Astrocyte of the spinal cord (primary cell): ENCODE measurements at places on chromosomes 11 and 22.

GRCh38 chr11:43908683-43909082, 28.1 kb downstream of the ALKBH3 start:
- no peak for DNase-seq

- peak; percentile 88 for DNase-seq
These were observed 42.0 kb downstream of the SERPINH1 start for GRCh38 chr11:75603791-75604736.

DNA sequence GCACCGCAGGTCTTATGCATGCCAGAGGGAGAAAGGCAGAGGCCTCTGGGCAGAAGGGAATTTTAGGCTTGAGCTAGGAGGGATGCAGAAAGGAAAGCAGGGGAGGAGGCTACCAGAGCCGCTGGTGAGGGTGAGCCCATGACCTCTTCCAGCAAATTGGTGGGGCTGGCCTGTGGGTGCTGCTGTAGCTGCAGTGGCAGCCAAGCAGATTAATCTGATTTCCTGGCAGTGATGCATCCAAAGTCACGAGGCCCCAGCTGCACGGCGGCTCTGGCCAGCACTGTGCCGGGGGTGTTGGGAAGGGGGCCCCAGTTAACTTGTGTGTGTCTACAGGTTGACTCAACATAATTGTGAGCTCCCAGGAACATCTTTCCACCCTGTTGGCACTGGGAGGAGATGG, 41.4 kb upstream of the B3GAT1 start:
- no peak for DNase-seq

DNA sequence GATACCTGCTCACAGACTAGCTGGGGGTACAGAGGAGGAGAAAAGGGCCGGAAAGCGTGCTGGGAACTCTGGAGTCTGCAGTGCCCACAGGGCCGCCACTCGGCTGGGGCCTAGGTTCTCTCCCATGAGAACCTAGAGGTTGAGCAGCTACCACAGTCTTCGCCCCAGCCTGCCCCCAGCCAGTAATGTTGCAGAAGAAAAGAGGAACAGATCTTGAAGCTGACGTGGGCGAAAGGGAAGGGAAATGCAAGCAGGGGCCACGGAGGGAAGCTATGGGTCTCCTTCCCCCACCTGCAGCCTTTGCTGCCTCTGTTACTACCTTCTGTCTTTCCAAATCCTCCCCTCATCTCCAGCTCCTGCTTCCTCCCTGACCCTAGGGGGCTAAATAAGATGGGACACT, 28.8 kb upstream of the P2RY2 start:
- no peak for DNase-seq

DNA sequence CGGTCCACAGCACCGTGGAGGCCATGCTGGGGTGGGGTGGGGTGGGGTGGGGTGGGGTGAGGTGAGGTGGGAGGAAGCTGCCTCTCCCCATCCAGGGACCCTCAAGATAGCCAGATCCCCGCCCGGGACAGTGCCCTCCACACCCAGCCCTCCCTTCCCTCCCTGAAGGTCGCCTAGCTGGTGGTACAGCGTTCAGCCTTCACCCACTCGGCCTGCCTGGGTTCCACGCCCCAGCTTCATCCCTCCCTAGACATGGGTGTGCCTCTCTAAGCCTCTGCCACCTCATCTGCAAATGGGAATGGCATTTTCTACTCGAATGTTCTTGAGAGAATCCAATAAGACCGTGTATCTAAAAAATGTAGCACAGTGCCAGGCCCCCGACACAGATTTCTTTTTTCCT, 17.8 kb downstream of the KCTD17 start:
- DNase-seq = no peak

- no peak for DNase-seq
These were observed 423.9 kb downstream of the MN1 start for GRCh38 chr22:27377501-27378295.
